Activated naive CD4-positive, alpha-beta T cell (primary cell): ENCODE measurements at places on chromosomes 7 and 10.

GRCh38 chr7:69698109-69698825 lies 100.0 kb downstream of the AUTS2 start:
- no peak for DNase-seq

DNA sequence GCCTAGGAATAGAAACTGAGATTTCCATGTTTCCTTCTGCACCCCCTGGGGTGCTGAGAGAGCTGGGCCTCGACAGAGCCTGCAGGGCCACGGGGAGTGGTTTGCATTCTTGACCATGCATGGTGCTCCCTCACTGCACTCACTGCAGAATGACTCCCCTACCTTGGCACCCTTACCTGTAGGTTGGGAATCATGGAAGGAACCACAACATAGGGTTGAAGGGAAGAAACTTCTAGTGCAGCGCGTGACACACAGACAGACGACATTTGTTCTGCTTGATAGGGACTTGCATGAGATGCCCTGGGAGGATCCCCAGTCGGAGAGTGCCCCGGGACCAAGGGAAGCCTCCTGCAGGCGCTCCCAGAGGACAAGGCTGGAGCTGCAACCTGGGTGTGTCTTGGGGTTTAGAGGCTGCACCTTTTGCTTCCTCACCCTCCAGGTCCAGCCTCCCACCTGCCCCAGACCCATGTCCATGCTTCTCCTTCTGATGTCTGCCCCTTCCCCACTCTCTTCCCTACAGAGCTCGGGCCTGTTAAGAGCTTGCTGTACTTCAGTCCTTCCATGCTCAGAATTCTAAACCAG lies 245.2 kb downstream of the ABCA13 start:
- no peak for DNase-seq

GRCh38 chr10:24128066-24128730 lies 80.7 kb upstream of the KIAA1217 start:
- no peak for DNase-seq

- DNase-seq, result no peak
Observed at GRCh38 chr10:88389456-88389855, 193.7 kb downstream of the RNLS start.

DNA sequence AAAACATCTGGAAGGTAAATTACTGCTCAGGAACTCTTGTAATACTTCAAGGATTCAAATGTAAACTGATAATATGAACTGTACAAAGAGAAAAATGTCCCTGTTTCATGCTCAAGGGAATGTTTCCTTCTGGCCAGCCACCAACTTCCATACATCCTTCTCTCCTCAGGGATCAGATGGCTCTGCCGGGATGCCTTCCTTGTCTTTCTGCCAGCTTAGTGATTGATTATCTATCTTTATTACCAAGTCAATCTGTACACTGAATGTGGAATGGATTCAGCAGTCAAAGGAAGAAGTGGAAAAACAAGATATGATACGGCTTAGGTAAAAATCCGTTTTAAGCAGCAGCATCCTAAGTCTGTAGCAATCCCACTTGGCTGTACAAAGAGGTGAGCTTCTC lies 178.3 kb downstream of the PTN start:
- DNase-seq, result no peak

DNA sequence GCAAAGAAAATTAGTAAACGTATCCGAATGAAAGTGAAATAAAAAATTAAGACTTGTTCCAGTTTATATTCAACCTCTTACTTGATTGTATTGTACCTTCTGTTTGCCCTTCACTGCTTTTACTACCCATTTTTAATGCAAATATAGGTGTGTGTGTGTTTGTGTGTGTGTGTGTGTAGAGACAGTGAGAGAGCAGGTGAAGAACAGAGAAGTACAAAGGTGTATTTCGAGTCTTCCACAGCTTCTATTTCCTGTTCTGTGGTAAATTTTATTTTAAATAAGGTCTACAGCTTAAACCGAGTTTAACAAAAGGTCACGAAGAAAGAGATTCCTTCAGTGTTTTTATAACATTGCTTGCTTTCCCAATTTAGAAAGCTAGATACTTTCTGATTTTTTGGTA lies 12.7 kb upstream of the SVIL start:
- no peak for DNase-seq

GRCh38 chr7:77239471-77239870 lies 39.9 kb upstream of the FGL2 start:
- DNase-seq, result no peak

- no peak for DNase-seq
Observed at GRCh38 chr10:76649723-76650127, 987.9 kb downstream of the KCNMA1 start.

DNA sequence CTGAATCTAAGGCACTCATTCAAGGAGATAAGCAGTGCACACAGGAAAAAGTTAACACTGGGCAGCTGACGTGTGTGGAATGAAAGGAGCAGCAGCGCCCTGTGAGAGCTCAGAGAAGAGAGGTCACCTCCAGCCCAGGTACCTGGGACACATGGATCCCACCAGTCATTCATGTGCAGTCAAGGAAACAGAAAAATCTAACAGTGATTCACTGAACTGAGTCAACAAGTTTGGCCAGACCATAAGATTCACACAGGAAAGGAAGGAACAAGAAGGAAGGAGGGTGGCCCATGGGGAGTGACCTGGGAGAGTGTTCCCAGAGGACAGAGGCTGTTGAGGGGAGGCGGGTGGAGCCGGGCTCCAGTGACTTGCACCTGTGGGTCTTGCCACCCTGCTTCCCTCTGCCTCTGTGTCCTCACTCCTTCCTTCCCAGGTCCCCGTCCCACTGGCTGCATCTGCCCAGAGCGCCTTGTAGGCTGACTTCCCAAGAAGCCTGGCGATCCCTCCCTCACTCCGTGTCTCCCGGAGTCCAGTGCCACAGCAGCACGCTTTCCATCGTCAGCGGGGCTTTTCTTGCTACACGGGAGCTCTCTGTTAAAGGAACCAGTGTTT lies 27.7 kb downstream of the RNF32 start:
- DNase-seq, result no peak

GRCh38 chr7:112484671-112485167 lies 3.9 kb downstream of the LSMEM1 start:
- no peak for DNase-seq

DNA sequence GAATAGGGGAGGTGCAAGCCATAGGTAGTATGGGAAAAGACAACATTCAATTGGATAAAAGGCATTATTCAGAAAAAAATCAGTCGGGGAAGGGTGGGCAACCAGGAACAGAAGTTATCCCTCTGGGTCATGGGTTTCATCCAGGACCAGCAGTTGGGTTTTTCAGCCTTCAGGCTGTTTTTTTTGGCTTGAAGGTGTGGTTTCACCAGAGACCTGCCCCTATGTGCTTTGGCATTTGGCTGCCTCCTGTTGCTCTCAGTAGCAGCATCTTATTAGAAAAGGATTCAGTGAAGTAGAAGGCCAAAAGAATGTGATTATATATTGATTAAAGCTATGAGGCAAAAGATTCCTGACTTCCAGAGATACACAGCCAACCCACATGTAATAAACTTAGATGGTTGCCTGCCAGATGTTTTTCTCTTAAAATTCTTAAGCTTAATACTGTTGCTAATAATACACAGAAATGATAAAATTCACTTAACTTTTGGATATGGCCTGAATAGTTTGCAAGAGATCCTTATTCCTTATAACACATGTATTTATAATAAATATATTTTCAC lies 251.7 kb upstream of the CSTF2T start:
- no peak for DNase-seq

DNA sequence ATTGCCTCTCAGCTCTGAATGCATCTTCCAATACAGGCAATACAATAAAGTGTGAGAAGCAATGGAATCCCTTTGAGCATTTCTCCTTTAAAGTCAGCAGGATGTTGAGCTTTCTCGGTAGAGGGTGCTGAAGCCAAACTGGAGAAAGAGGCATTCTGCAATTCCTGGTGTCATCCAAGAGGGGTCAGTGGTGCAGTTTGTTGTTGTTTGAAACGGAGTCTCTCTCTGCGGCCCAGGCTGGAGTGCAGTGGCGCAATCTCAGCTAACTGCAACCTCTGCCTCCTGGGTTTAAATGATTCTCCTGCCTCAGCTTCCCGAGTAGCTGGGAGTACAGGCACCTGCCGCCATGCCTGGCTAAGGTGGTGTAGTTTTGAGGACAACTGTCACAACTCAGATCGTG lies 486.5 kb downstream of the CALN1 start:
- DNase-seq, result no peak

DNA sequence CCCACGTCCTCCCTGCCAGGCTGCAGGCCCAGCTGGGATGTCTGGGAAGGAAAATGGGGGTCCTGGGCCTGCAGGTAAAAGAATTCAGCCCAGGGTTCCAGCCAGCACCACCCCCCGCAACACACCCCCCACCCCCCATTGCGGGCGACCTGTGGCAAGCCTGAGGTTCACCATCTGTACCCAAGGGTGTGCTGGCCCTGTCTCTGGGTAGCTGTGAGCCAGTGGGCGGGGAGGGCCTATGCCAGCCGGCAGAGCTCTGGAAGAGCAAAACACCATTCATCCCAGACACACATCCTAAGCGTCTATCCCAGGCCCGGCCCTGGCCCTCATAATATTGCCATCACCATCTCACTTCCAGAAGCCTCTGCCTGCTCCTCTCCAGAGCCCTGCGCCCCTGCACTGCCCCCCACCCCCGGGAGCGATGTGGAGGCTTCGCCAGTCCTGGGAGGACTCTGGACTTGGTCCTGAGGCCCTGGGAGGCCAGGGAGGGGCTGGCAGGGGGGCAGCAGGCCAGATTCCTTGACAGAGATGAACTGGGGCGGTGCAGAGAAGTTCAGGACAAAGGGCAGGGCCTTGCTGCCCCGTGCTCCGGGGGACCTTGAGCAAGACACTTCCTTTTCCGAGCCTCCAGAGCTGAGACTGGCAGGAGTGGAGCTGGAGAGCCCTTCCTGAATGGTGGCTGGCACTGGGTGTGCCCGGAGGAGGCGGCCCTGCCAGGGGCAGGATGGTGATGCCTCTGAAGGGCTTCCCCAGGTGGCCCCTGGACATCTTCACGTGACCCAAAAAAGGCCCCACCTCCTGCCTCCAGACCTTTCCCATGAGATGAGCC lies 8.7 kb upstream of the TTYH3 start:
- DNase-seq, result no peak

GRCh38 chr7:153682628-153683027 lies 369.6 kb upstream of the DPP6 start:
- no peak for DNase-seq

DNA sequence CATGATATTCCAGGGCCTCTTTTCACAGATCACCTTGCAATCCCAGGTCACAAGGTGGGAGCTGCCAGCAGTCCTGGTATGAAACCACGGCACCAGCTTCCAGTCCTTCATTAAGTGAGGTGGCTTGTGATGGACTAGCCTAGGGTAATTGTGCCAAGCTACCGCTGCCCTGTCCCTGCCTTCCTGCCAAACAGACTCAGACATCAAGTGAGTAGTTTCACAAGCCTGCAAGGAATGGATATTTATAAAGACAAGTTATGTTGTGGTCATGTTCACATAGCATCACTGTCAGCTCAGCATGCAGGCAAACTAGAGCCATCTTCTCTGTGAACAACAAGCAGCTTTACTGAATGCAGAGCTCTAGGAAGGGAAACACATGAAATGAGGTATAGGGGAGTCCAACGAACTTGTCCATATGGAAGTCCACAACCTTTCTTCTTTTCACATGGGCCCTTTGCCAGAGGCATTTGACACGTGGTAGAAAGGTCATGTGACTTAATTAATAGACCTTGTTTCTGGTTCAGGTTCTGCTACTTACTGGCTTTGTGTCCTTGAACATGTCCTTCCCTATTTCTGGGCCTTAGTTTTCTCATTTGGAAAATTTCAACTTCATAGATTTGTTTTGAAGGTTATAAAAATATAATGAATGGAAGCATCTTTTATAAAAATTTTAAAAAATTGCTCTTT lies 1061.2 kb downstream of the KCNMA1 start:
- DNase-seq, result no peak

- DNase-seq, result no peak
Observed at GRCh38 chr7:82745117-82745516, 301.5 kb upstream of the CACNA2D1 start.

- DNase-seq, result no peak
Observed at GRCh38 chr7:108613949-108614381, 44.3 kb downstream of the DNAJB9 start.

DNA sequence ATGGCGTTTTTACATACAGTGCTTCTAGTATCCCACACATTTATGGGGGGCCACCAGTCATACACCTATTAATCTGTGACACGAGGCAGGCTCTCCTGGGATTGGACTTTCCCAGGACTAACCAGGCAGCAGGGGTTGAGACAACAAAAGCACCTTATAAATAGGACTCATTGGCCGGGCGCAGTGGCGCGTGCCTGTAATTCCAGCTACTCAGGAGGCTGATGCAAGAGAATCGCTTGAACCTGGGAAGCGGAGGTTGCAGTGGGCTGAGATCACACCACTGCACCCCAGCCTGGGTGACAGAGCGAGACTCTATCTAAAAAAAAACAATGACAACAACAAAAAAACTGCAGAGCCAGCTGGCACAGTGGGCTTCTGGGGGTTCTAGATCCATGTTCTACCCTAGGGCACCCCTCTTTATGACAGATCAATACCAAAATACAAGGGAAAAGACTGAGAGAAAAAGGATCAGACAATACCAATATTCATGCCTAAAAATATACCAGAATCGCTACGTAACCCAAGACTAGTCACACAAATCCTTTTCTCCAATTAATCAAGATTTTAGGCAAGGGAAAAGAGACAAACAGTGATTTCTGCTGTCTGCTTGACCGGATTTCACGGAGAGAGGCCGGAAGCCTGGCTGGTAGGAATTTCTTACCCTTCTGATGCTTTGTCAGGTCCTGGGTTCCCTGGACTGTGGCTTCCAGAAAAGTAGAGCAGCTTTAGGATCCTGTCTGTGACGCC lies 98.4 kb upstream of the CCNY start:
- DNase-seq, result no peak

DNA sequence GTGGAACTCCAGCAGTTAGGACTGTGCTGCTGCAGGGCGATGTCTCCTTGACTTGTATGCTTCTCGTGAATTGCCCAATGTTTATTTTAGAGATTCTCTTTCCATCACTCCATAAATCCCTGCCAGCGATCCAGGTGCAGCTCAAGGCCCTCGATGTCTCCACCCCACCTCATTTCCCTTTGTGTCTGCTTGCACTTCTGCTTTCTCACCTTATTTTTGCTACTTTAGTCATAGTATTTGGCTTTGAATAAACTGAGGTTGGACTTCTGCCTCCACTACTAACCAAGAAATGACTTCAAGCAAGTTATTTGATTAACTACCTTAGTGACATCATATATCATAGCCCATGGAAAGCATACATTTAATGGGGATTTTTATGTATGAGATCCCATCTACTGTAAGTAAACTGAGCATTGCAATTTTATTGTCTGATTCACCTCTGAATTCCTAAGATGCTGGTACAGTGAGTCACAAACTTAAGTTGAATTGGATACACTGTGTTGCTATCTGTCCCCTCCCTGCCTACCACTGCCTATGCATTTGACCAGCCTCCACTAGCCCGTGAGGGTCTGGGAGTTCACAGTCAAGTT lies 255.8 kb downstream of the ABCA13 start:
- no peak for DNase-seq

DNA sequence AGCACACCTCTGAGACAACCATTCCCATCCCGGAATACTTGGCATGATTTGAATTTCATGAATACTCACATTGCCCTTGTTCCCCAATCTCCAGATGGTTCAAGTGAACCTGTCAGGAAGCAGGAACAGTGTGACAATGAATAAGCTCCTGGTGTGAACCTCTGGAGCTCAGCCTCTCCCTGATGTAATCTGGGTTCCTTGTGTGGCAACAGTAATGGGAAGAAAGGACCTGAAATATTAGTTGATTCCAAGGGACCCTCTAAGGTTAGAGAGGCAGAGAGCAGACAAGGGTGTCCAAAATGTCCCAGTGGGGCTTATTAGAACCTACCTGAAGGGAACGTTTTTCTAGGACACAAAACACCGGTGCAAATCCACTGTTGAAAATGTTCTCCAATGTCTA lies 8.5 kb downstream of the OR2A7 start:
- no peak for DNase-seq
